Stimulated activated CD8-positive, alpha-beta memory T cell treated with anti-CD3 and anti-CD28 coated beads, Interleukin-7, amount 100 ng/mL, for 48 hours (primary cell): ENCODE measurements at places on chromosomes 11 and 22.

GRCh38 chr11:1139441-1140083 lies 18.2 kb upstream of the MUC5AC start:
- DNase-seq, result no peak

GRCh38 chr11:111937461-111937769 lies 272 bp downstream of the DIXDC1 start:
- DNase-seq, result no peak

DNA sequence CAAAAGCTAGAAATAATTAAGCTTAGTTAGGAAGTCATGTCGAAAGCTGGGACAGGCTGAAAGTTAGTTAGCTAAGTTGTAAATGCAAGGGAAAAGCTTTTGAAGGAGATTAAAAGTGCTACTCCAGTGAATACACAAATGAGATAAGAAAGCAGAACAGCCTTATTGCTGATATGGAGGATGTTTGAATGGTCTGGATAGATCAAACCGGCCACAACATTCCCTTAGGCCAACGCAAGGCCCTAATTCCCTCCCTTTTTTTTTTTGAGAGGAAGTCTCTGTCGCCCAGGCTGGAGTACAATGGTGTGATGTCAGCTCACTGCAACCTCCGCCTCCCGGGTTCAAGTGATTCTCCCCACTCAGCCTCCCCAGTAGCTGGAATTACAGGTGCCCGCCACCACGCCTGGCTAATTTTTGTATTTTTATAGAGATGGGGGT lies 23.3 kb upstream of the WEE1 start:
- DNase-seq, result no peak

- no peak for DNase-seq
Measured at GRCh38 chr11:63504933-63505586, 824 bp upstream of the LGALS12 start.

GRCh38 chr22:19115628-19116027 lies 6.6 kb downstream of the DGCR2 start:
- DNase-seq, result no peak

GRCh38 chr22:47588578-47588960 lies 826.1 kb downstream of the TBC1D22A start:
- DNase-seq, result no peak

DNA sequence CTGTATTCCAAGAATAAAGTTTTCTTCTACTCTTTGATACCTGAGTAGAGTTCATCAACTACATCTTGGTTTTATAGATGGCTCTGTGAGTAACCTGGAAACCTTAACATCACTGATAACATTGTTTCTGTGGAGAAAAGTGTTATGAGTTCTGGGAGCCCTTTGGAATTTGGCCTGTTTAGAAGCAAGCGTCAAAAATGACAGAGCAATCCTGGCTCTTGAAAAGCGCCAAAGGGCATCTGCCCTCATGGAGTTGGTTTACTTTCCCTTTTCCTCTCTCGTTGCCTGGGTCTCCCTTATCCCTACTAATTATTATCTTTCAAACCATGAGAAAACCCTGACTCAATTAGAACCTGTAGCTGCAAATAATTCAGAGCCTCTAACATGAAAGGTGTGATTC lies 140.1 kb downstream of the DBX1 start:
- DNase-seq, result no peak

- DNase-seq, result no peak
Measured at GRCh38 chr11:60159284-60159683, 23.6 kb downstream of the MS4A6A start.

- no peak for DNase-seq
Measured at GRCh38 chr11:57477507-57478189, 17.3 kb downstream of the RTN4RL2 start.

- DNase-seq, result no peak
Measured at GRCh38 chr22:27989758-27990450, 70.8 kb upstream of the PITPNB start.

- no peak for DNase-seq
Measured at GRCh38 chr11:17976651-17977050, 36.2 kb downstream of the SERGEF start.
